Stimulated activated naive CD4-positive, alpha-beta T cell (primary cell): ENCODE measurements at places on chromosomes 5 and 9.

- DNase-seq: no peak
Measured at GRCh38 chr5:109484597-109484996, 74.8 kb upstream of the PJA2 start.

DNA sequence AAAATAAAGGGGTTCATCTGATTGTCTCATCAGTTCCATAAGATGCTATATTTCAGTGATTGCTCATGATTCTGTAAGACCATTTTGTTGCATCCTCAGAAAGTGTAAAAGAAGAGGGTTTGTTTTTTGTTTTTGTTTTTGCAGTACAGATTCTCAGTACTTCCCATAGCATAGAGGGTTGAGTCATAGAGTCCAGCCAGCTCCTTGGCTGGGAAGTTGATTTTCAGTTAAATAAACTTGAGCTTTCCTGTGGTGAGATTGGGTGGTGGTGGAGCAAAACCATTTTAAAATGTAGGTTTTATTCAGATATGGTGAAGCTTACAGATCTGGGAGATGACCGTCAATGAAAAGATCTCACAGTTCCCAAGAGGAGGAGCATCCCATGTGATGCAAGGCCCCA lies 48.2 kb downstream of the DAPK1 start:
- DNase-seq: no peak

DNA sequence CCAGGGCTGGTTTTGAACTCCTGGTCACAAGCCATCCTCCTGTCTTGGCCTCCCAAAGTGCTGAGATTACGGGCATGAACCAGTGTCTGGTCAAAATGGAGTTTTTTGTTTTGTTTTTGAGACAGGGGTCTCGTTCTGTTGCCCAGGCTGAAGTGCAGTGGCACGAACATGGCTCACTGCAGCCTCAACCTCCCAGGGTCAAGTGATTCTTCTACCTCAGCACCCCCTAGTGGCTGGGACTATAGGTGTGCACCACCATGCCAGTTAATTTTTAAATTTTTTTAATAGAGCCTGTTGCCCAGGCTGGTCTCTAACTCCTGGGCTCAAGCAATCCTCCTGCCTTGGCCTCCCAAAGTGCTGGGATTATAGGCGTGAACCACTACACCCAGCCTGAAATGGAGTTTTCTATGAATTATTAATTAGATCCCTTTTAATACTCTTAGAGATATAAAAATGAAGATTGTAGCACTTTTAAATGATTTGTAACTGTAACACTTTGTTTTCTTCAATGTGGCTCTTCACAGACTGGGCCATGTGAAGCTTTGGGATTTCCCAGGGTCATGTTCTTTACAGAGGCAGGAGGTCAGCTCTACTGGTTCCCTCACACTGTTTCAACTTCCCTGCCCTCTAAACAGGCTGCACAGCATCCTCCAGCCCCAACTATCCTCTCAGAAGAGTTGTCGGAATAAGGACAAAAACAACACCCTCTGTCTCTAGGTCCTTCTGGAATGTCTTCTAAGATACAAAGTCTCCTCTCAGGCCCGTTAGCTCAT lies 32.7 kb upstream of the SPARC start:
- no peak for DNase-seq

GRCh38 chr9:108609227-108609896 lies 246.4 kb downstream of the ACTL7B start:
- DNase-seq: no peak

DNA sequence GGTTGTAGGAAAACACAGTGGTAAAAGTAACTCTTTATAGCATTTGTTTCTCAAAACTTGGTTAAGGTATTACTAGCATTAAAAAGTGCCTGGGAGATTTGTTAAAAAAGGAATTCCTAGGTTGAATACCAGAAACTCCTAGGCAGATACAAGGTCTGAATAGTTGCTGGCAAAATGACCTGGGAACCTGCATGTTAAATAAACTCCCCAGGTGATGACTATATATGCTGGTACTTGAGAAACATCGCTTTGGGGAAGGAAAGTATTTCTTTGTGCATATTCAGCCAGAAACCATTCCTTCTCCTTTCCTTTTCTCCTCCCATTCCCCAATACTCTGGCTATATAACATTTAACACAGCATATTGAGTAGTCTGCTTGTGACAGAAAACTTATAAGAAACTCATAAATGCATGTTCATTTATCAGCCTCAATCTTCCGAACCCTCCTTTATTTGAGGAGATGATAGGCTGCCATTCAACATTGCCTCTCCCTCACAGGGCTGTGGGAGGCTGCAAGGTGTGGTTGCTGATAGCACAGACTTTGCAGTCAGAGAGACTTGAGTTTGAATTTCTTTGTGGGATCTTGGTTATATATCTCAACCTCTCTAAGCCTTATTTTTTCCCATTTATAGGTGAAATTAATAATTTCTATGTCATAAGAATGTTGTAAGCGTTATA lies 28.7 kb downstream of the PCSK1 start:
- DNase-seq: no peak

DNA sequence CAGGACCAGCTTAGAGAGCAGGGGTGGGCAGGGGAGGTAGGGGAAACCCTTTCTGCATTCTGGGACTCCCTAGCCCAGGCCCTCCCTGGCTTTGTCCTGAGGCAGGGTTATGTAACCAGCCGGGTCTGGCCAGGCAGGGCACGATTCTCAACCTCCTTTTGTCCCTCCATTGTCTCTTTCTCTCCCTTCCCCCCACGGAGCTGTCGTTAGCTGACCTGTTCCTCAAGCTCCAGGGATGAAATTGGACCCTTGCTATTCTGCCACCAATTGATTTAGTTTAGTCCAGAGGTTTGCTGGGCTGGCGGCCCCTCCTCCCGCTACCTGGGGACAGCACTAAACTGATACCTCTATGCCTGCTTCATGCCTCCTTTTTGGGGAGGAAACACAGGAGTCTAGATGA lies 9.4 kb upstream of the NDST1 start:
- DNase-seq: no peak

GRCh38 chr5:98104454-98105188 lies 668.8 kb upstream of the RGMB start:
- DNase-seq: no peak

- no peak for DNase-seq
Measured at GRCh38 chr9:16869882-16870595, 431 bp downstream of the BNC2 start.

DNA sequence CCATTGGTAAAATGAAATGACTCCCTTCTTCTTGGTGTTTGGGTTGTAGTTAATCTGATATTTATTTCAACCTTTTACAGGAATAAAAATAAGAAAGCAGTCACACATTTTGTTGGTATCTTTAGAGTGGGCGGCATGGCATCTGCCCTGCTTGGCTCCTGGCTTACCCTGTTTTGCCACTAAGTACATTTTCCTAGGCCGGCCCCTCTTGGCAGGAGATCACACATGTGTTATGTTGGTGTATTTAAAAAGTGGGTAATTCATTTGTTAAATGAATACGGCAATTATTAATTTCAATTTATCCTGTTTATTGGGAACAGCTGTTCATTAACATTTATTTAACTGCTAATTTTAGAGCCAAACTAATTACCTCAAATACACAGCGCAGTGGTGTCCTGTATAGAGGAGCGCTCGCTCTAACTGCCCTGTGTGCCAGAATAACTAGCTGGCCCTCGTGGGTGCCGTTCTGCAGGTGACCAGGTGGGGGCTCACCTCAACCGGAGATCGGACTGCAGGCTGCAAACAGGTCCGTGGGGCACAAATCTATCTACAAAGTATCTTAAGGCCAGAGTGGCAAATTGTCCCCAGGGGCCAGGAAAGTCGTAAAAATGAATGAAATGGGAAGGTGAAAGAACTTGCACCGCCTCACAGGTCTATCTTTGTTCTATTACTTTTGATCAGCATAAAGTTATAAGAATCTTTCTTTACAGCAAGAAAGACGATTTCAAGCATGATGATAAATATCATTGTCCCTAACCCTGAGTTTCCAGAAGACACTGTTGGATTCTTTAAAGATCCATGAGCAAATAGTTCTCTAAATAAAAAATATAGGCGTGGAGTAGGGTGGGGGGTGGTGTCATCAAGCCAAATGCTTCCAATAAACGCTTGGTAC lies 26.2 kb upstream of the GPR151 start:
- DNase-seq: peak; percentile 43

- no peak for DNase-seq
Measured at GRCh38 chr5:11904265-11904906, at the start of gene CTNND2. Gene CTNND2 (minus strand): TSS chr5:11904446. CDS start chr5:11903853, 593 bp downstream.

GRCh38 chr9:116027951-116028350 lies 125.6 kb upstream of the PAPPA start:
- DNase-seq: no peak

GRCh38 chr5:177296581-177296980 lies 6.9 kb downstream of the RAB24 start:
- DNase-seq: no peak

- DNase-seq: no peak
Measured at GRCh38 chr9:87527211-87527916, 29.7 kb downstream of the DAPK1 start.

GRCh38 chr5:91794856-91795548 lies 411.9 kb upstream of the ARRDC3 start:
- no peak for DNase-seq

GRCh38 chr9:83623679-83624076 lies 735 bp downstream of the IDNK start:
- peak; percentile 25 for DNase-seq

DNA sequence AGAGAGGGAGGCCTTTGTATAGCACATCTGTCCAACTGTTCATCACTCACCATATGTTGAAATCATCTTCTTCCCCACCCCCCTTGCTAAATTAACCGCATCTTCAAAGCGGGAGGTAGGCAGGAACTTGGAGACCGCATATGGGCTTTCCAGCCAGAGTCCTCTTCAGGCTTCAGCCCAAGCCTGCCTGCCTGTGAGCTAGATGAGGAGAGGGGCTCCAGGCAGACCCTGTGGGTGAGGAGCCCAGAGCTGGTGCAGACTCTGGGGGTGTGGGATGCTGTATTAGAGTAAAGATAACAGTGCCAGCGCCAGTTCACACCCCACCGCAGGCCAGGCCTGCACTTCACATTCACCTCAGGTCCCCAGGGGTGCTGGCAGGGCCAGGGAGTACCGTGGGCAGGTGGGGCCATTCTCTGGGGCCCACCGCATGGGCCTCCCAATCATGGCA lies 16.2 kb downstream of the PRRC2B start:
- no peak for DNase-seq

GRCh38 chr5:62547945-62548630 lies 30.5 kb upstream of the LRRC70 start:
- no peak for DNase-seq

DNA sequence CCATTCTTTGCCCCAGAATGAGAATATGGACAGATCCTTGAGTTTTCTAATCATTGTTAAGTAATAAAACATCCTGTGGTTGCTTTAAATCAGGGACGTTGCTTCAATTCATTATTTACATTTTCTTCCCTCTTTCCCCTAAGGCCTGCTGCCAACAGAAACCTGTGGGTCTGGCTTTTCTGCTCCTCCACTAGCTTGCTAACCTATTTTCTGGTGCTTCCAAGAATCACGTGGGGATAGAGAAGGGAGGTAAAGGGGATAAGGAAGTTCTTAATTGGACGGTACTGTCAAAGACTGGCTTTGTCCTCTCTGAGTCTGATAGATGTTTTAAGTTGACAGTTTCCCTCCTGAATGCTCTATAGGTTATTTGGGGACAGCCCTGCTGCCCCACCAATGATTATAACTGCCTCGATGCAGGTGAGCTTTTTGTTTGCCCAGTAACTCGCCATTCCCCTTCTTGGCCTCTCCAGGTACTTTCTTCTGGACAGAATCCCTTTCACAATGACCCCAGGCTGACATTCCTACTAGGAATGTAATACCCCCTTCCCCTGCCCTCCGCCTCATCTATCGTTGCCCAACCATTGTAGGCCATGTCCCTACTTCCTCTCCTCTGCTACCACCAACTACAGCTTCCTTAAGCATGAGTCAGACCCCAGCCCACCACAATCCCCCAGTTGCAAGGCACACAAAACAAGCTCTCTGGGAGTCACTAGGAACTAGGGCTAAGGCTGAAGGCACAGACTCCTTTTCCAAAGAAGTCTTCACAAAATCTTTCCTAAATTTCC lies 19.9 kb upstream of the CPEB4 start:
- no peak for DNase-seq

GRCh38 chr9:123165813-123166212 lies 102.6 kb downstream of the STRBP start:
- DNase-seq: no peak

DNA sequence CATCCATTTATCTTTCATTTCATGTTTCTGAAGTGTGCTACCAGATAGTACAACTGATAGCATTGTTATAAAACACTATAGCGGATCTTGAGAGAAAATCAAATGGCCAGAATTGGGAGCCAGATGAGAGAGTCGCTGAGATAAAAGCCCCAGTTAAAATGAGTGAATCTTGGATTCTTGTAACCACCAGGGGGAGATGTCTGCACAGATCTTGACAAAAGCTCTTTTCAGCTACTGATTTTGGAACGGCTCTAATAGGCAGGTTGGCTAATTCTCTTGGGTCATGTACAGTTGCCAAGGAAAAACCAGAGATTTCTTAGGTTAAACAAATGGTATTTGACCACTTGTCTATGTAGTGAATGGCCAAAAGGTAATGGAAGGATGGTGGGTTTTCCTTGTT lies 21.7 kb downstream of the F2RL2 start:
- peak; percentile 40 for DNase-seq

DNA sequence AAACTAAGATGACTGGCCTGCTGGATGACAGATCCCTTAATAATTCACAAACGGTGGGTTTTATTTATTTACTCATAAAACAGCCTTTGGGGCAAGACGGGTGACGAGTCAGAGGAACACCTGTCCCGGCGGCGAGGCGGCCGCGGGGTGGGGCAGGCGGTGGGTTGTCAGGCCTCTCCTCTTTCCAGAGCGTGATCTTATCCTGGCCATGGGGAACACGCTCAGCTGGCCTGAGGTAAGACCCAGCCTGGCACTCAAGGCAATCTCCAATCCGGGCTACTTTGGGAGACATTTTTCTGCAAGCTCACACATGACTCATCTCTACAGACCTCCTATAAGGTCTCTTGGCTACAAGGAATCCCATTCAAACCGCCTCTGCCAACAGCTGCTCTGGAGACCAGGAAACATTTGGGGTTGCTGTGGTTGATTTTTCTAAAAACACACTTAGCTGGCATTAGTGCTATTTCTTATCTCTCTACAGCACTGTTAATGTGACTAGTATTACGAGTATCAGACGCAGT lies 6.3 kb downstream of the RAPGEF1 start:
- peak; percentile 24 for DNase-seq

- no peak for DNase-seq
Measured at GRCh38 chr9:112665347-112665746, 52.6 kb downstream of the INIP start.
